GM23248 (cell line): ENCODE measurements at places on chromosomes 1 and 21. TPM values are rescaled to one million over a fixed set of nuclear protein-coding genes. Genes with fewer than 3 reads are reported as not detected.
A peak's percentile ranks its signal among the peaks of the same experiment; 100 is the strongest.

DNA sequence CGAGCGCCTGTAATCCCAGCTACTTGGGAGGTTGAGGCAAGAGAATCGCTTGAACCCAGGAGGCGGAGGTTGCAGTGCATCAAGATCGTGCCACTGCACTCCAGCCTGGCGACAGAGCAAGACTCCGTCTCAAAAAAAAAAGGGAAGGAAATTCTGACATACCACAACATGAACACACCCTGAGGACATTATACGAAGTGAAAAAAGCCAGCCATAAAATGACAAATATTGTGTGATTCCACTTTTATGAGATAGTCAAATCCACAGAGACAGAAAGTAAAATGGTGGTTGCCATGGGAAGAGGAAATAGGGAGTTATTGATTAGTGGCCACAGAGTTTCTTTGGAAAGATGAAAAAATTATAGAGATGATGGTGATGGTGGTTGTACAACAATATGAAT, 41.7 kb downstream of the EVI5 start:
- no peak for DNase-seq

DNA sequence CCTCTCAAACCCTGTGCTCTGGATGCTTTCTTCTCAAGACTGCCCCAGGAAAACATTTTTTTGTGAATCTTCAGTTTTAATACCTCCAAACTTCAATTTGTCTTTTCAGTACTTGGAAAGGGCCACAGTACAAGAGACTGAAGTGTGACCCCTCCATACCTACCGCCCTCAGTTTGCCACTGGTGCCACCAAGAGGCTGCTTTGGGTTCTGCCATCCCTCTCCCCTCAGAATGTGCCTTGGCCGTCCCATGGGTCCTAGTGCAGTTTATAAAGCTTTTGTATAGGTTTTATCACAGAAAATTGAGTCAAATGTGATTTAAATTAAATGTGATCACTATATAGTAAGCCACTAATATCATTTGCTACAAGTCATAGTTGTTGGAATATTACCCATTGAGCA, 60.8 kb upstream of the PGD start:
- DNase-seq = peak; percentile 65

DNA sequence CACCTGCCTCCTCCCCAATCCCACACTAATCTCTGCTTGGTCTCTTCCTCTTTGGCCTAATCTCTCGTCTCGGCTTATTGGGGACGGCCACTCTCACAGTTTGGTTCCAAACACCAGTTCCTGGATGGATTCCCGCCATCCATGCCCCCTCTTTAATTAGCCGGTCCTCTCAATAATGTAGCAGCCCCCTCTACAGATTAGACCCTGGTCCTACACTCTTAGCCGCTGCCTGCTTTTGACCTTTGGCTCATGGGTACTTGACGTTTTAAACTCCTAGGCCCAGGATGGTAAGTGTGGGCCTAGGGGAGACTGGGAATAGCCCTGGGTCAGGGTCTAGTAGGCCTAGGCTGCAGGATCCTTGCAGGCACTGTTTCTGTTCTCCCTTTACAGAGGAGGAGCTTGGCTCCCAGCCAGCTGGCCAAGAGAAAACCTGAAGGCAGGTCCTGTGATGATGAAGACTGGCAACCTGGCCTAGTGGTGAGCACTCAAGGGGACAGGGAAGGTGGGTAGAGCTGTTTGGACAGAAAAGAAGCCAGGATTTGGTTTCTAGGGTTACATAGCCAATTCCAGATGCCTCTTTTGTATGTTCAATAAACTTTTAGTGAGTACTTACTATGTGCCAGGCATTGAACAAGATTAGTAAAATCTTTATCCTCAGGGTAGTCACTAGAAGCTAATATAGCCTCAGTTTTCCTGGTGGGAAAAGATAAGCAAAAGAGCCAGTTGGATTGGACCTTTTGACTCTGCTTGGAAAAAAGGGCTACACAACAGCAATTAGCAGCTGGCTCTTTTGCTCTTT, 758 bp downstream of the RAD54L start:
- DNase-seq = peak; percentile 48

GRCh38 chr1:158374860-158375259, 21.2 kb downstream of the CD1E start:
- no peak for DNase-seq

- no peak for DNase-seq
Observed at GRCh38 chr1:248000169-248000568, 13.3 kb upstream of the OR2L5 start.

DNA sequence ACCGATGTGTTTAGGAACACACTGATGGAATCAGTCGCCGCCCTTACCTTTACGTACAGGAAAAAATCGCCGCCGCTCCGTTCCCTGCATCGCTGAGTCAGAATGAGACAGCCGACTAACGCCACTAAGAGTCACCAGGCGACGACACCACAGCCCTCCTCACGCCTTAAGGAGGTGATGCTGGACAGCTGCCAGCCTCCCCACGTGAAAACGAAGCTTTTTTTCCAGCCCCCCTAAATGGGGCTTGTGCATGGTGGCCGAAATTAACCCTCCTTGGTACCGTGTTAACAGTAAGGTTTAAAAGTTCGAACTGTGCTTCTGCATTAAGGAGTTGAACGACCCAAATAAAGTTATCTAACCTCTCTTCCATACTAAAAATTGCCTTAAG, 511 bp downstream of the DNTTIP2 start:
- DNase-seq = peak; percentile 80

- peak; percentile 86 for DNase-seq
Observed at GRCh38 chr1:243254233-243254926, 701 bp downstream of the CEP170 start.

DNA sequence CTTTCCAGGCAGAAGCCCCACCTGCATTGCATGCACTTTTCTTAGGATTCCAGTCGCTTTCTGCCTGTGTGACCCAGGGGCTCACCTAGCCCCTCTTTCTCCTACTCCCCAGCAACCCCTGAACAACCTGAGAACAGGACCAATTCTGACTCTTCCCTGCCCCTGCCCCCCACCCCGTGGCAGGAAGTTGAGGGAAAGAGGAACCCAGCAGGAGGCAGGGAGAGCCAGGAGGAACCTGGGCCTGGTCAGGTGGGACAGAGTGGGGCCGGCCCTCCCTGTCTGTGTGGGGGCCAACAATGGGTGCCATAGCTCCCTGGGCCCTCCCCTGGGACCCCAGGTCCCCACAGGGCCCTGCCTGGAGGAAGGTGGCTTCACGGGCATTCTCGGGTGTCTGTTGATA, 6.1 kb downstream of the BMP8A start:
- DNase-seq = no peak

GRCh38 chr1:66276218-66276617, 257.7 kb upstream of the SGIP1 start:
- DNase-seq = no peak

DNA sequence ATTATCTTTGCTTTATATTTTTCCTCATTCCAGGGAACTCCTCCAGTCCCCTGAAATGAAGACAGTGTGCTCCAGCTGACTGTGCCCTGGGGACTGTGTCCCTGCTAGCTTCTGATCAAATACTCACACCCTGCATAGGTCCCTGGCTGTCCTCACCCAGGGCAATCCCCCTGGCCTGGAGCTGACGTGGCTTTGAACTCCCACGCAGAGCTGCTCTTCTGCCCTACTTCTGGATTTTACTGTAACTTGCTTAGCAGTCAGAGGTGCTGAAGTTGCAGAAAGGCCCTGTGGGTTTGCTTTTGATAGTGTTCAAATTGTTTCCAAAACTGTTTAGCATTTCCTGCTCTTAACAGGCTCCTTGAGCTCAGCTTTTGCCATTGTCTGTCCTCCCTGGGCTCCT, 186.5 kb downstream of the FASLG start:
- peak; percentile 45 for DNase-seq

DNA sequence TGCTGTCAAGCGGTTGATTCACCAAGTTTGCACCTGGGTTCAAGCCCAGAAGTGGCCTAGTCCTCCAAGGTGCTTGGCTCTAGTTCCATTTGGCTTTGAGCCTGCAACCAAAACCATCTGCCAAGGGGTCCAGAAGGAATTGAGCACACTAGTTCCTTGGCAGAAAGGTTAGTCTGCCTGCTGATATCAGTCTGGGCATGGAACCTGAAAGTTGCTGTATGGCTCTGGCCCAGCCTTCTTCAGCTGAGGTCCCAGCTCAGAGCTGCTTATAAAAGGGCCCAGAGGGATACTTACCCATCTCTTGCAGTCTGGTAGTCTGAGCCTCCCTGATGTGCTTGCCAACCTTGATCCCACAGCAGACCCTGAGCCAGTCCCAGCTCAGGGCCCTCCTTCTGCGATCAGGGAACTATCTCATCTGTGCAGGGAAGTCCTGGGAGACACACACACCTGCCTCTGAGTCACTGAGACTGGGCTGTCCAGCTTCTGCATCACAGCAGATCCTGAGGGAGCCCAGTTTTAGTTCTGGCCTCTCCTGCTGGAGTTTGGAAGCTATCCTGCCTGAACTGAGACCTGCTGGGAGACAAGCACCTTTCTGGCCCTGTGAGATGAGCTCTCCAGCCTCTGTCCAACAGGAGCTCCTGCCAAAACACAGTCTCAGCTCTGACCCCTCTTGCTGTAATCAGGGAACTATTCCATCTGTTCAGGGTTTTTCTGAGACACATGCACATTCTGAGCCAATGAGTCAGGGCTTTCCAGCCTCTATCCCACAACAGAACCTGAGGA, 75.8 kb downstream of the CTH start:
- peak; percentile 90 for DNase-seq

DNA sequence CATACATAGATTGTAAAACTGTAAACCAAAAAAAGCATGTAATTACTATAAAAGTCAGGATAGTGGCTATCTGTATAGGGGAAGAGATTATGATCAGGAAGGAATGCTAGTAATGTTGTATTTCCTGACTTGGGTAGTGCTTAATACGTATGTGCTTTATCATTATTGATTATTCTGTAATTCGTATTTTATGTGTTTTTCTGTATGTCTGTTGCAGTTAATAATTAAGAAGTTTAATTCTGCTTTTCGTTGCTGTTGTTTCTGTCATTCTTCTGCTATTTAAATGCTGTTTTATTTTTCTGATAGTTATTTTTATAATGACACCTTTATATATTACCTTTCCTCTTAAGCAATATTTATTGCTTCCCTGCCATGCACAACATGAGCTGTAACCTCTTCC, 29.3 kb upstream of the TRIM33 start:
- no peak for DNase-seq

GRCh38 chr1:15628003-15628402, 10.7 kb downstream of the DDI2 start:
- no peak for DNase-seq

DNA sequence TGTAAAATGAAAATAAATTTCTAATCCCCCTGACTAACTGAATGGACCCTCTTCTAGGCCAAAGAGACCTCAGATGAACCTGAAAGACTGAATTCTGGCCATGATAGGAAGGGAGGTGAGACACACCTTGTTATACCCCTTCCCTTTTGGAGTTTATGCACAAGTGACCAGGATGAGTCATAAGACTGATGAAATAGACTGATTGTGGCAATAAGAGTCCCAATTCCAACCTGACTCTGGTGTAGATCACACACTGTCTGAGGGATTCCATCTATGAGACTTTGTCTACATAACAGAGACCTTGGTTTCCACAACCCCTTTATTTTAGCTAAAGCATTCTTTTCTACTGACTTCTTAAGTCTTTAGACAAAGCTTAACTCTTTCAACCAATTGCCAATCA, 13.5 kb upstream of the OR2G2 start:
- DNase-seq = no peak

GRCh38 chr1:171784784-171785183, 3.3 kb downstream of the METTL13 start:
- no peak for DNase-seq

DNA sequence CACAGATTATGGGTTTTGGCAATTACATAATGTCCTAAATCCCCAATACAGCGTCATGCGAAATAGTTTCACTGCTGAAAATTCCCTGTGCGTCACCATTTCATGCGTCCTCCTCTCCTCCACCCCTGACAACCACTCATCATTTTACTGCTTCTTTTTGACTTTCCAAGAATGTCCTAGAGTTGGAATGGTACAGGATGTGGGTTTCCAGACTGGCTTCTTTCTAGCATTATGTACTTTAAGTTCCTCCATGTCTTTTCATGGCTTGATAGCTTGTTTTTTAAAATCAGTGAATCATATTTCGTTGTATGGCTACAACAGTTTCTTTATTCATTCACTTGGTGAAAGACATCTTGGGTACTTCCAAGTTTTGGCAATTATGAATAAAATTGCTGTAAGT, 7.4 kb downstream of the NBPF3 start:
- DNase-seq = no peak

GRCh38 chr1:59738152-59738551, 76.6 kb upstream of the HOOK1 start:
- DNase-seq = peak; percentile 65

DNA sequence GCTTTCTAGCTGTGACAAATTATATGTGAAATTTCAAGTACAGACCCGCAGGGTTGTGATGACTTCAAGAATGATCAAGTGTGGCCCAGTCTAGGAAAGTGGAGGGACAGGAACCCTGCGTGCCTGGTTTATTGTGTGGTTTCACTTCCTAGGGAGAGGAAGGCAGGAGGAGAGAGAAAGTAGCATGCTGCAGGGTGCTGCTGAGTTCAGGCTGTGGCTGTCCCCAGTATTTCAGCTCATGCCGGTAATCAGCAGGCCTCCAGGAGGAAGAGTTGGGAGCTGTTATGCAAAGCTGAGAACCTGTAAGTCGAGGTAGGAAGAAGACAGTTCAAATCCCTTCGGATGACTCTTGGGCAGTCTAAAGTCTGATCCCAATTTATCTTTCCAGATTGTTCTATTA, 140.4 kb downstream of the ROR1 start:
- DNase-seq = no peak

GRCh38 chr1:230048322-230048721, 18.7 kb upstream of the GALNT2 start:
- DNase-seq = no peak

- DNase-seq = no peak
Observed at GRCh38 chr1:225847610-225848009, 34.6 kb downstream of the TMEM63A start.

DNA sequence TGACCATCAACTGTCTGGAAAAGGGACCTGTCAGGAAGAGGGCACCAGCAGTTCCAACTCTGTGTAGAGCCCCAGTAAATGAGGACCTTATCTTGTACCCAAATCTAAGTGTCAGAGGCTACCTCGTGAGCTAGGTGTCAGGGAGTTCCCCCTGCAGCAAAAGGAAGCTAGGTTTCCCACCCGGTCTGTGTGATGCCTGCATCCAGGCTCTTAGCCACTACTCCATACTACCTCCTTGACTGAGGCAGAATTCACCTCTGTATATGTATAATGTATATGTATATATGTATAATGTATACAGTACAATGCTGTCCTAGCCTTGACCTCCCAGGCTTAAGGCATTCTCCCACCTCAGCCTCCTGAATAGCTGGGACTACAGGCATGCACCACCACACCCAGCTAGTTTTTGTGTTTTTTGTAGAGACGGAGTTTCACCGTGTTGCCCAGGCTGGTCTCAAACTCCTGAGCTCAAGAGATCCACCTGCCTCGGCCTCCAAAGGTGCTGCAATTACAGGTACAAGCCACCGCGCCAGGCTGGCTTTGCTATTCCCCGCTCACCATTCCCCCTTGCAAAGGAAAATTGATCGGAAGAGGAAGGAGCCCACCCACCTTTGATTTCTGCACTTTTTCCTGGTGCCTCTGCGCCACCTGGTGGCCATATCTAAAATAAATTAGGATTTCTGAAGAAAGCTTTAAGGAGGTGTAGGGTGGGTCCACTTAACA, 15.7 kb upstream of the LUZP1 start:
- DNase-seq = peak; percentile 52

The GBP1 gene
- total RNA-seq = 25.2 and 42.5 TPM in 2 replicates

The LCE3D gene
- 0.51 TPM in 1 of 2 replicates, not detected in the other for total RNA-seq

The LGR6 gene
- total RNA-seq = not detected in 2 replicates

The NES gene
- total RNA-seq = 15.0 and 23.0 TPM in 2 replicates

The INSRR gene
- total RNA-seq = not detected in 2 replicates

The CD1E gene
- not detected in 2 replicates for total RNA-seq

The ACTL8 gene
- 0.11 TPM in 1 of 2 replicates, not detected in the other for total RNA-seq

The SLC2A5 gene
- total RNA-seq = 0.54 TPM in 1 of 2 replicates, not detected in the other
